ENCODE measurements at places on chromosomes 3 and 15.

- no peak for DNase-seq
Measured at GRCh38 chr3:84504761-84505160, 454.0 kb upstream of the CADM2 start.

GRCh38 chr15:100311833-100312476, 29.8 kb downstream of the ADAMTS17 start:
- no peak for DNase-seq

DNA sequence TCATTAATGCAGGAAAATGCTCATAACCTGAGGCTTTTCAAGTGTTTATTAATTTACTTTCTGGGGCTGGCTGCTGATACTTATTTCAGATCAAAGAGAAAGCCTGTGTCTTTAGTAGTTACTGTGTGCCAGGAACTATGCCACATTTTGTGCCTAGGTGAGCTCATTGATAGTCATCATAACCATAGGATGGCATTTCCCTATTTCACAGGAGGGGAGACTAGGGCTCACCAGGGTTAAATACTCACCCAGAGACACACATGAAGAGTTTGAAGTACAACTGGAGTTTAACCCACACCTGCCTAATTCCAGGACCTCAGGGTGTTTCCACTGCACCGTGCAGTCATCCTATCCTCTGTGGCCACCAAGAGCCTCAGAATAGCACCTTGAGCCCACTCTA, 264.4 kb upstream of the NR2E3 start:
- DNase-seq, result no peak

DNA sequence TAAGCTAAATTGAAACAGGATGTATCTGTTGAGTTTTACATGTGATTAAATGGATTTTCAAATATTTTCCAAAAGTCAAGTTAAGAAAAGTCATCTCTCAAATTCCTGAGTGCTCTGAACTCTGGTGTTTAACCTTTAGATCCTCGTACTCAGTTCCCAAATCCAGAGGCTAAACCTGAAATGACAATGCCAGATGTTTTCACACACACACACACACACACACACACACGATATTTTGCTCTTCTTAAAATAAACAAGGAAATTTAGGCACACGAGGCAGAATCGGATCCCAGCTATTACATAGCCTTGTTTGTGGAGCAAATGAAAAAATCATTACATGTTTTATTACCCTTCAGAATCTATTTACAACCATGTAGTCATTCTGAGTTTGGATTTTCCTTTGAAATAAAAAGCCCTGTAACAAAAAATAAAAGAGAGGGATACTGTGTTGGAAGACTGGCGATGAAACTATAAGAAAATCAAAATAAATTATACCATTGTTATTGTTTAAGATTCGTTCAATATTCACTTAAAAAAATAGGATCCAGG, 20.6 kb upstream of the UBE2E1 start:
- DNase-seq, result no peak

DNA sequence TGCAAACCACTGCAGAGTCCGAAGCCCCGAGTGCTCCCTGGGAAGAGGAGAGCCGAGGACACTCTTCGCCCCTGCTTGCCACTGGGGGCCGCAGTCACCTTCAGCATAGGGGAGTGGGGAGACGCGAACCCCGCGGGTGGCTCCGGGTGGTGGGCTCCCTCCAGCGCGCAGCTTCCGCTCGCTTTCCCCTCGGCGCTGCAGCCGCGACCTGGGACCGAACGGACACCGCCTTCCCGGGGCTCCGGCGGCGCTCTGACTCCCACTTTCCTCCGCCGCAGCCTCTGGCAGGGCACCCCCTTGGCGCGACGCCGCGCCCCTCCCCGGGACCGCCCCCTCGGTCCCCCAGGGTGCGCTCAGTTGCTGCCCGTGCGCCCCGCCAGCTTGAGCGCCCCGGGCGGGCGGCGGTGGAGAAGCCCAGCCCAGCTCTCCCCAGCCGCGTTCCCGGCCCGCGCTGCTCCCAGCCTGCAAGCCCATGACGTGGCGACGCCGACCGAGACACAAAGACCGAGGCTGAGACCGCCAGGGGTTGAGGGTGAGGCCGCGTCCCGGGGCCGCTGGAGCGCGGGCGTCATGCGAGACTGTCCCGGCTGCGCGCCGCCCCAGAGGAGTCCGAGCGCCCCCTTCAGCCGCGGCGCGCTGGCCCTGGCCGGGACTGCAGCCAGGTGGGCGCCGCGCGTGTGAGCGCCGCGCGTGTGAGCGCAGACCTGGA, at the start of gene MINAR1:
MINAR1 (plus strand) TSS at position 701 of the 709 bp plus-strand sequence. CDS start 23,812 bp downstream, outside the sequence.
- DNase-seq, result peak; percentile 53

DNA sequence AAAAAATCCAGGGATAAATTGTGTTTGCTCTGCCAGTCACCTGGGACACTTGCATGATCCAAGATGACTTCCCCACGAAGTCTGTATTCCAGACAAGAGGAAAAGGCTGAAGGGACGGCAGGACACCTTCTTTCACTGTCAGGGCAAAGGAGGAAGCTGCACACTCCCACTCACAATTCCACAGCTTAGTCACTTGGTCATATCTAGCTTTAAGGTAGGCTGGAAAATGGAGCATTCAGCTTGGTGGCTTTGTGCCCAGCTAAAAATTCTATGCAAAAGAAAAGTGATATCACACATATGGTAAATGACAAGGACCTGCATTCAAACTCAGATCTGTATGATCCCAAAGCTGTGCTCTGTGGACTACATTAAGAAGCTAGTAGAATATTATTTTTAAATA, 109.2 kb upstream of the TPM1 start:
- no peak for DNase-seq

GRCh38 chr3:129487183-129487867, 41.1 kb upstream of the RHO start:
- DNase-seq, result no peak

DNA sequence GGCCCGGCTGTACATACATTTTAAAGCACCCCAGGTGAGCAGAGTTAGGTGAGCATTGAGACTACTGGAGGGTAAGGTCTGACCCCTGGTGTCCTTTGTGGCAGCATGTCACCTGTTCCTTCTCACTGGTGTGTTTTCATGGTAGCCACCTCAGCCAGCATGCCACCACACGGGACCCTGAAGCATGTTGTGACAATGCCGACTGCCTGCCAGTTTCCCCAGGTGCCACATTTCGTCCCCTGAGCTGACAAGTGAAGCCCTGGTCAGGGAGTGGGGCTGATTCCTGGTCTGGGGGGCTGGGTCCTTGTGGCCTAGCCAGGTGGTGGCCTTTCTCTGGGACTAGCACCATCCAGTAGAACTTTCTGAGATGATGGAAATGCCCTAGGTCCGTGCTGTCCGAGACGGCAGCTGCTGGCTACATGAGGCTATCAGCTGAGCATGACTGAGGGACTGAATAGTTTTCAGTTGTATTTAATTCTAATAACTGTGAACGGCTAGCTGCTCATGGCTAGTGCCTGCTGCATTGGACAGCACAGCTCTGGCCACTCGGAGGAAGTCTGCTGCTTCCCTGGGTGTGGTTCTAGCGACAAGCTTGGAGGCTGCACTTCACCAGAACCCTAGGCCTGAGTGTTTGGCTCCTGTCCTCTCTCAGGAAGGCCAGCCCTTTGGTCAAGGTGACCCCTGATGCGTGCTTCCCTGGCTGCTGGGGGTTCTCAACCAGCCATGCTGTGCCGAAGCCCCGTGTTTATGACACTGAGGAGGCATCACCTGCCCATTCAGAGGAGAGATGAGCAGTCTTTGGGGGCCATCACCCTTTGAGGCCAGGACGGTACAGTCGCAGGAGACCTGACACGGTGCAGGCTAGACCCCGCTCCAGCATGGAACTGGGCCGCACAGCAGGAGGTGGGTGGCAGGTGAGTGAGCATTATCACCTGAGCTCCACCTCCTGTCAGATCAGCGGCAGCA, 3.9 kb downstream of the C3orf22 start:
- no peak for DNase-seq

- no peak for DNase-seq
Measured at GRCh38 chr3:159824333-159824732, 164.3 kb upstream of the IL12A start.

DNA sequence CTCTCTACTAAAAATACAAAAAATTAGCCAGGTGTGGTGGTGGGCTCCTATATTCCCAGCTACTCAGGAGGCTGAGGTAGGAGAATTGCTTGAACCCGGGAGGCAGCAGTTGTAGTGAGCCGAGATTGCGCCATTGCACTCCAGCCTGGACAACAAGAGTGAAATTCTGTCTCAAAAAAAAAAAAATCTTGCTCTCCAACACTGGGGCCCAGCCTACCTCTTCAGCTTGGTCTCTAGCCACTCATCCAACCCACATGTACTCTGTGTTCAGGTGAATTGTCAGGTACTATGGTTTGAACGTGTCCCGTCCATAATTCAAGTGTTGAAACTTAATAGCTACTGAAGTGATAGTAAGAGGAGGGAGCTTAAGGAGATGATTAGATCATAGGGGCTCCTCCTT, 22.4 kb upstream of the RAB7A start:
- DNase-seq, result no peak

GRCh38 chr3:112302881-112303763, 9.1 kb upstream of the SLC9C1 start:
- DNase-seq, result peak; percentile 76

DNA sequence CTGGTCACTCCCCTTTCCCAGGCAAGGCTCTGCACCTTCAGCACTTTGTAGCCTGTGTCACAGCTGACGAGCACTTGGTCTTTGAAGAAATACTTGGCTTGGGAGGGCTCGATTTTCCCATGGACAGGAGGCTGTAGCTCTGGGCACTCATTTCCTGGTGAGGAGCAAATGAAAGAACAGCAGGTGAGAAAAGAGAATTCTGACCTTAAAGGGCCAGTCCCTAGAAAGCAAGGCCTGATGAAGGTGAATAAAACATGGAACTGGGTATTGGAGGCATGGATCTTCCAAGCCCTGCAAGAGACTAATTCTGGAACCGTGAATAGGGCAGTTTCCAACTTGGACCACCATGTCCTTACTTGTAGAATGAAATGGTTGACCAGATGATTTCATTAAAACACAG, 39.9 kb downstream of the MASP1 start:
- no peak for DNase-seq

DNA sequence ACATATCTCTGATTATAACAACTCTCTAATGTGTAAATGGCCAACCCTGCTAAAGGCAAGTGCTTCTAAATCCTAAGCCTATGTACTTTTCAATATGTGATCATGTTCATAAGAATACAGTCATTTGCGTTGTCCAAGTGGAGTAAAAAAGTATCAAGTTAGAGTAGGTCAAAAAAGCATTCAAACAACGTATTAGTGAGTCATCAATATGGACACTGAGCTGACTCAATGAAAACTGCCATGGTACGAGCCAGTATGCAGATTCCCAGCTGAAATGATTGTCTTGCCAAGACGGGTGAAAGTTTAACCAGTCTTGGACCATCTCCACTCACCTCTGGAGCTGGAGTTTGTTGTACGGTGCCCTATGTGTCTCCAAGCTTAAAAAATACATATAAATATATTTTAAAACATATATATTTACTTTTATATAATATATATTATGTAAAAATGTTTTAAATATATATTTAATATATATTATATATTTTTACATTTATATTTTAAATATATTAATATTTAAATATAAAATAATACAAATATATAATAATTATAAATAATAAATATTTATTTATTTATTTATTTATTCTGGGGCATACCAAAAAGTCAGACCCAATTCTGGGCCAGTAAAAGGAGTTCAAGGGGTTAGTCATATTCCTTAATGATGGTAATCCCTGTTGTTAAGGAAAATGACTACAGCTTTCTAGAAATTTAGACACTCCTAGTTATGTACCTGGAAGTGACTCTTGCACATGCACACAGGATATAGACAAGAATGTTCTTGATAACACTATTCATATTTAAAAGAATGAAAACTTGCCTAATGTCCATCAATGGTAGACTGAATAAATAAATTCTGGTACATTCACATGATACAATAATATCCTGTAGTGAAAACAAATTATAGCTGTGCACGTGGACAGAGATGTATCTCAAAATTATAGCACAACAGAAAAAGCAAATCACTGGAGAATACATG, 27.2 kb downstream of the PLSCR4 start:
- no peak for DNase-seq

GRCh38 chr3:195410546-195410945, 32.3 kb downstream of the ACAP2 start:
- no peak for DNase-seq

DNA sequence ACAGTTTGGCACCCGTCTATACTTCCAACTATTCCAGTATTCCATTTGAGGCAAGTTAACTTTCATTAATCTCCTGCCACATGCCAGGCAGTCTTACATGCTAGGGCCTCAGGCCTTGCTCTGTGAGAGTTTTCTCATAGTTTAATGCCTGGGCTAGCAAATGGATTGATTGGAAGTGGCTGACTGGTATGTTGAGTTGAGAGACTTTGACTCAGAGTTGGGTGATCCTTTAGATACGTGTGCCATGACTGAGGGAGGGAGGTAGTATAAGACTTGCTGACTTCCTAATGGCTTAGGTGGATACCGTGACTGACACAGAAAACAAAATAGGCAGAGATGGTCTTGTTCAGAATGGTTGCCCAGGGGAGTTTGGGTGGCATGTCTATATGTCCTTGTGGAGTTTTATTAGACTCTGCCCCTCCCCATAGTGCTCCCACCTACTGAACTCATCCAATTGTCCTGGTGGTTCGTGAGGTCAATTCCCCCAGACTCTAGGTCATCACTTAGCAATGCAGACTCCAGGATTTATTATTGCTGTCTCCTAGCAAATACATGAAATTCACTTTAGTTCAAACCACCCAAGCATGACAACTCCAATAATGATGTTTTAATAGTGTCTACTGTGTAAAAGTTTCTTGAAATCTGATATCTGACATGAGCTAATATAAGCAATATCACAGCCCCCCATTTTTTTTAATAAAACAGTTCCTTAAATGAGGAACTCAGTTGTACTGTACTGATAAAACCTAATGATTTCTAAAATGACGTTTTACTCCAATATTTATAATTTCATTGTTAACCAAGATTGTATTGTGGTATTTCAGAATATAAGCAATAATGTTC, 413.9 kb upstream of the MDFIC2 start:
- DNase-seq, result no peak

DNA sequence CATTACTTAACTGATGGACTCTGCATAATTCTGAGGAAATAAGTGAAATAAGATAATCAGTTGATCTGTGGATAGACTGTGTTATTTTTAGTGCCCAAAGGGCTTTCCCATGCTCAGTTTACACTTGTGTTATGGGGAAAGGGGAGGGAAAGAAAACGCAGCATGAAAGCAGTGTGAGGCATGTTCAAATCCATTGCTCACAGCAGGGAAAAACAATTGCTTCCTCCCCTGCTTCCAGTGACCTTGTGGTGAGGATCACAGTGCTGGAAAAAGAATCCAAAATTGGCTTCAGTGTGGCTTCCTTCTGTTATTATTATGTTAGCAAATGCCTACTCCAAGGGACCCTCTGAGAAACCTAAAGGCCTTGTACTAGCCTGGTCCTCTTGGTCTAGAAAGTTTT, 285.1 kb upstream of the CDIN1 start:
- DNase-seq, result no peak

DNA sequence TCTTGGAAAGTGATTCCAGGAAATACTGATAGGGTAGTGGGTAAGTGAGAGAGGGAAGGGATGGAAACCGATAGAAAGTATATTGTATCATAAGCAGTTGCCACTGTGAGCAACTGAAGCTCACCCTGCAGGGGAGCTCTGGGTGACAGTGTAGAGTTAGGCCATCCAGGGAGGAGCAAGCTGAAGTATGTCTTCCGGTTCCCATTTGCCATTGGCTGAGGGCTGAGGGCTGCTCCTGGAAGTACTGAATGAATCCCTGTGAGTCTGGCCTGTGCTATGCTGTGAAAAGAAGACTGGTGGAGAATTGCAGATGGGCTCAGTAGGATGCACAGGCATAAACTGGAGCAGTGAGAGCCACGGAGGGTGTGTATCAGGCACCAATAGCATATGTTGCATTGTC, 348.3 kb downstream of the MFSD1 start:
- no peak for DNase-seq

Measured in activated CD4-positive, alpha-beta T cell treated with anti-CD3 and anti-CD28 coated beads, Interleukin-2, amount 10 ng/mL, durations not matched to agents 24 days and 14 days (primary cell).